ENCODE measurements at places on chromosomes 12 and 14.

GRCh38 chr14:73753887-73754795 lies 40.0 kb upstream of the PNMA1 start:
- peak; percentile 56 for DNase-seq

DNA sequence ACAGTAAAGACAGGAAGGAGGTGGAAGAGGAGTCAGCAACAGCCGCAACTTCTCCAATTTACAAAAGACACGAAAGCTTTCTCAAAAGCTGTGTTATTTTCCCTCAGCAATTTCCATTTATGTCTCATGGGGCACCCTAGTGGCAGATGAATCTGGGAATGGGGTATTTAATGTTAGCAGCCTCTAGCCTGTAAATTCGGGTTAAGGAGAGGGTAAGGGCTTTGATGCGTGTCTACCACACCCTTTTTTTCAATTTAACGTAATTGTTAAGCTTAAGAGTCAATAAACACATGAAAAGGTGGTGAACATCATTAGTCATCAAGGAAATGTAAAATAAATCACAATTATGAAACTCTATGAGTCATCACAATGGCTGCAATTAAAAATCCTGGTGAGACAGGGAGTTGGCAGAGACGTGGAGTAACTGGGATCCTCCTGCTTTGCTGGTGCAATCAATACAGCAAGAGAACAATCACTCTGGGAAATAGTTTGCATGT lies 986.4 kb downstream of the AACS start:
- DNase-seq: no peak

GRCh38 chr12:52354200-52354599 lies 13.1 kb downstream of the KRT85 start:
- DNase-seq: no peak

GRCh38 chr12:80184926-80185325 lies 85.6 kb downstream of the OTOGL start:
- DNase-seq: no peak

DNA sequence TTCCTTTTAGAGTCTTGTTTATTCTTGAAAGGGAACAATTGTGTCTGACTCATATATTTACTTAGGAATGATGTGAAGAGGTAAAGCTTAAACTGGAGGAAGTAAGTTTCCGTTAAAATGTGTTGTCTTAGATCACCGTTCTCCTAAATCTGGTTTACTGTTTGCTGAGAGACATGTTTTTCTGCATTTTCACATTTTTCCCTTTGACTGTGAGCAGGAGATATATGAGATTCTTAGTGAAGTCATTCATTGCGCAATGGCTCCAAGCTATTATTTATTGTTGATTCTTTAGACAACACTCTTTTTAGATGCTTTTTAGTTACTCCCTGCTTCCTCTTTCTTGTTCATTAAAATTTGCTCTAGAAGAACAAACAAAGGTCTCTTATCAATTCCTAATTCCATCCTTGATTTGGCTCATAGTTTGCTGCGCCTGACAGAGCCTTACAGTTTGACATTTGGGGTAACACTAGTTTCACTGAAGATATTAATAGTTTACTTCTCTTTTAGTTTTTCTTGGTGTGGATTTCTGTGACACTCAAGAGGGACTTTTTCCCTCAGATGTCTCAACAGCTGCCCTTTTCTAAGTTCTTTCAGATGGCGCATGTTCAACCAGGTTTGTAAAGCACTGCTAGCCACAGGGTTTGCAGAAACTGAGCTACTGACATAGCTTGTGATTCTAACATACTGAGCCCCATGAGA lies 11.4 kb downstream of the CLECL1 start:
- no peak for DNase-seq

GRCh38 chr14:103740991-103741689 lies 25.5 kb downstream of the ZFYVE21 start:
- DNase-seq: no peak

DNA sequence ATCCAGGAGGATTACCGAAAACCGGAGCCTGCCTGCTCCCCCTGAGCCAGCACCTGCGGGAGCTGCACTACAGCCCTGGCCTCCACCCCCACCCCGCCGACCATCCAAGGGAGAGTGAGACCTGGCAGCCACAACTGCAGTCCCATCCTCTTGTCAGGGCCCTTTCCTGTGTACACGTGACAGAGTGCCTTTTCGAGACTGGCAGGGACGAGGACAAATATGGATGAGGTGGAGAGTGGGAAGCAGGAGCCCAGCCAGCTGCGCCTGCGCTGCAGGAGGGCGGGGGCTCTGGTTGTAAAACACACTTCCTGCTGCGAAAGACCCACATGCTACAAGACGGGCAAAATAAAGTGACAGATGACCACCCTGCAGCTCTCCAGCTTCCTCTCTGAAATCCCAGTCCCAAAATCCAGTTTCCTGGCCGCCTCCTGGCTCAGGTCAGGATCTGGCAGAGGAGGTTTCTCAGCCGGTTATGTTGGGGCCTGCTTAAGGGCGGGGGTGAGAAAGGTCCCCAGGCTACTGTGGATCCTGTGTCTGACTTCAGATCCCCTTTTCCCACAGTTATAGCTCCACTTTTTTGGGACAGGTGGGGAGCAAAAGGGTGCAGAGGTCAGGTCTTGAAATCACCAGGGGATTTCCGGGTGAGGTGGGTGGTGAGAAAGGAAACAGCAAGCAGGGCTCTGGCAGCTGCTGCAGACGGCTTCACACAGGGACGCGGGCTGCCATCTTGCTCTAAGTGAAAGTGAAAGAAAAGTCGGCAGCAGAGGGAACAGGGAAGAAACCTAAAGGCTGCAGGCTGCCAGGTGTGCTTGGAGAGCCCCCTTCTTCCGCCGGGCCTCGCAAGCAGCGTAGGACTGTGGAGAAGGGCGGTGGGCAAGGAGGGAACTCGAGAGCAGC lies at the start of gene TAPBPL:
TAPBPL (plus strand) TSS at position 695 of the 897 bp plus-strand sequence. CDS start 207 bp downstream, outside the sequence.
- DNase-seq: peak; percentile 76

GRCh38 chr14:100994082-100994481 lies 90.6 kb upstream of the RTL1 start:
- no peak for DNase-seq

DNA sequence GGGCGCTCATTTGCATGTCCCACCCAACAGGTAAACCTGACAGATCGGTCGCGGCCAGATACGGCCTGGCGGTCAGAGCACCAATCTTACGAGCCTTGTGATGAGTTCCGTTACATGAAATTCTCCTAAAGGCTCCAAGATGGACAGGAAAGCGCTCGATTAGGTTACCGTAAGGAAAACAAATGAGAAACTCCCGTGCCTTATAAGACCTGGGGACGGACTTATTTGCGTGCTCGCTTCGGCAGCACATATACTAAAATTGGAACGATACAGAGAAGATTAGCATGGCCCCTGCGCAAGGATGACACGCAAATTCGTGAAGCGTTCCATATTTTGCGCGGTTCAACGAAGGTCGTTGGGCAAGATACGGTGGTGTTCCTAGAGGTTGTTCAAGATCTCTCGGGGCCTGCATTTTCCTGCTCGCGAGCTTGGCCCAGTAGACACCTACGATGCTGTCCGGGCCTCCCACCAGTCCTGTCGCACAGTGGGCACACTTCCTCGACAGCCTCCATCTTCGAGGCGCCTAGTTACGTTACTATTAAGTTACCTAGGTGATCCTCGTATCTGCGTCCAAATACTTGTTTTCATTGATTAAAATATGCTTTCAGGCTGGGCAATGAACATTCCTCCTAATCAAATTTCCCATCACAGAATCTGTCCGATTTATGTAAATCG lies at the start of gene RNU6-7:
RNU6-7 (plus strand) TSS at position 230 of the 675 bp plus-strand sequence.
- no peak for DNase-seq

DNA sequence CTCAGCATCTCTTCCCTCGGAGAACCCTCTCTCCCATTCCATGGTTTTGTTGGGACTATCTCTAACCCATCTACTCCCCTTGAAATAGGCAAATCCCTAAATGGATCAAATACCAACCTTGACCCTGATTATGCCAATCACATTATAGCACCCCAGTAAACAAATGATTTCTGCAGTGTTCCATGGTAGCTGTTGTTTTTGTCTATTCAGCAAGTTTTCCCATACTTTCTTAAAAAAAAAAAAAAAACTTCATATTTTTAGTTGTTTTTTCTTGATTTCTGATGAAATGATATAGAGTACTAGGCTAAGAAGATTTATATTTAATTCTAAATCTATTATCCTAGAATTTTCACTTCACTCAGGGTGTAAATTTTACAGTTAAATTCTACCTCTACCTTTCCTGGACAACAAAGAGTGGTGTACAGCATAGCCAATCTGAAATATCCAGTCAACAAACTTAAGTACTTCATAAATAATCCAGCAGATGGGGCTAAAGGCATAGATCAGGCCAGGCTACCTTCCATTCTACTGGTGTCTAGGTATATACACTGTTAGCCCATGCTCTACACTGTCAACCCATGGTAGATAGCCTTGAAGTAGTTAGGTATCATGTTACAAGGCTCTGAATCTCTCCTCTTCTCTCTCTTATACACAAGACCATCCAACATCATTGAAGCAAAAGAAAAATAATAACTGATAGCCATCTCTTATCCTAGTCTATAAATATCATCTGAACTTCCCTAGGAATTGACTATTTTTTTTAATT lies 82.2 kb downstream of the PLEKHG7 start:
- peak; percentile 35 for DNase-seq

DNA sequence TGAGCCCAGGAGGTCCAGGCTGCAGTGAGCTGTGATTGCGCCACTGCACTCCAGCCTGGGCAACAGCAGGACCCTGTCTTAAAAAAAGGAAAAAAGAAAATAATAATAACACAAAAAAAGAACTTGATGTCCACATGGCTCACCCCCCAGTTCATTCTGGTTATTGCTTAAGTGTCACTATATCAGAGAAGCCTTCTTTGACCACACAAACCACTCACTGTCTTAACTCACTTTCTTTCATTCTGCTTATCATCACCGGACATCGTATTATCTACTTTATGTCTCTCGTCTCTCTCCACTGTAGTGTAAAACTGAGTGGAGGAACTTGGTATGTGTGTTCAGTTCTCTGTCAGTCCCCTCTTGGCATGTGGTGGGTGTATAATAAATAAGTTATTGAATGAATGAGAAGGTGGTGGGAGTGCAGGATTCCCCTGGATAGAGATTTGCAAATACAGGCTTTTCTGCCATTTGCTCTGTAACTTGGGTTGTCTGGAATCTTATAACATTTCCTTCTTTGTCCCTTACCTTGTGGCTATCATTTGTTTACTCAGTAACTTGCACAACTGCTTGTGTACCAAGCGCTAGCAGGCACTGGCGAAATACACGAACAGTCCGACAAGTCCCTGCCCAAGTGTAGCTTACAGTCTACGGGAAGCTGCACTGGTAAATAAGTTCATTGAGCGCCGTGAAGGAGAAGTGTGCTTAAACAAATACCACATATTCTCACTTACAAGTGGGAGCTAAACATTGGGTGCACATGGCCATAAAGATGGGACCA lies 86.6 kb upstream of the TRAF3 start:
- no peak for DNase-seq

GRCh38 chr14:23573384-23574015 lies 5.1 kb downstream of the JPH4 start:
- DNase-seq: no peak

- no peak for DNase-seq
Observed at GRCh38 chr14:69318241-69318640, 58.3 kb downstream of the GALNT16 start.

- DNase-seq: no peak
Observed at GRCh38 chr14:54776361-54777001, 126.1 kb downstream of the GCH1 start.

DNA sequence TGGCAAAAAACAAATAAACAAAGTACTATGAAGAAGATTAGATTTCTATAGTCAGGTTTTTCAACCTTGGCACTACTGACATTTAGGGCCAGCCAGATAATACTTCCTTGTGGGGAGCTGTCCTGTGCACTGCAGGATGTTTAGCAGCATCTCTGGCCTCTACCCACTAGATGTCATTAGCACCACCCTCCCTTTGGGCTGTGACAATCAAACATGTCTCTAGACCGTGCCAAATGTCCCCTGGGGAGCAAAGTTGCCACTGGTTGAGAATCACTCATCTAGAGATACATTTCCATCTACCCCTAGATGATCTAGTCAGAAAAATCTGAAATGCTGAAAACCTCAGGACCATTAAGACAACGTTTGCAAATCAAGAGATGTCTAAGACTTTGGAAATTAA lies 29.9 kb downstream of the SRRM4 start:
- DNase-seq: no peak

DNA sequence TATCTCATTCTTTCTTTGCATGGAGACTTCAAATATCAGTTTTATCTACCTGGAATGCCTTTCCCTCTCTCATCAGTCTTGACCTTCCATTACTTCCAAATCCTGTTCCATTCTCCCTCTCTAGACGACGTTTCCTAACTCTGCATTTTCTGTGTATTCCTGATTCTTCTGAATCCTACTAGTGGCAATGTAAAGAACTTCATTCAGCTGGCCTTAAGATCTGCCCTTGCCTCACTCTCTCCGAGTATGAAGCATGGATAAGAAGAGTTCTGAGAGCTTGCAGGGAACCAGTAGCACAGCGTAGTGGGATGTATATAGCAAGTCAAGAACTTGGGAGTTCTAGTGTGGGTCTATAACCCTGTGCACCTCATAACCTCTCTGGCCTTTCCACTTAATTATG lies 68.5 kb upstream of the HOXC13 start:
- DNase-seq: no peak

- no peak for DNase-seq
Observed at GRCh38 chr12:19440916-19441315, 1.6 kb downstream of the AEBP2 start.

GRCh38 chr12:5200278-5201087 lies 156.8 kb downstream of the KCNA5 start:
- peak; percentile 17 for DNase-seq

DNA sequence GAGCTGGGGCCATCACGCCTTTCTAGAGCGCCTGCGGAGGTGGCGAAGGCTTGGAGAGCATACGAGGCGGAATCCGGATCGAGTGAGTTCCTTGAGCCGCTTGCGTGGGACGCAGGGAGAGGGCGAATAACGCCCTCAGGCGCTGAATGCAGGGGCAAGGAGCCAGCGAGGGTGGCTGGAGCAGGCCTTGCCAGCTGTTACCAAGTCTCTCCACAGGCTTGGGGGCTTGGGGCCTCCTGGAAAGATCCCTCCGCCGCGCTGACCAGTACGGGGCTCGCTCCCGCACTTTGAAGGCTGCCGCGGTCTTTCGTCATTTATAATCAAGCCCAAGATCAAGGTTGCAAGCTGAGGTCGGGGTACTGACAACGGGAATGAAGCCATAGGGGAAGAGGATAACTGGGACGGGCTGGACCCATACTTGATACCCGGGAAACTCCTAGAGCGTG lies 1.2 kb downstream of the FLRT2 start:
- DNase-seq: no peak

DNA sequence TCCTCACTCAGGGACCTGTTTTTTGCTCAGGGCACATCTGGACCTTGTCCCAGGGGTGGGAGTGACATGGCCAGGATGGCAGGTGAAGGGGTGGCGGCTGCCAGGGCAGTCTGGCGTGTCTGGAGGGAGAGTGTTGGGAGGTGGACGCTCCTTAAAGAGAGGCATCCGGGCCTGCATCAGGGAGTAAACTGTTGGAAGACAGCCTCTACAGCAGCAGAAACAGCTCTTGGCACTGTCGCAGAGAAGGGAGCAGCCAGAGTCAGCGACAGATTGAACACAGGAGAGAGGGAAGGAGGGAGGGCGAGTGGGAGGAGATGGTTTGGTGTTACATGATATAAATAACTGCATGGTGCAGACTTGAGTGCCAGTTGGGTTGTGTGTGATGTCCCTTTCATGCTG lies 52.8 kb downstream of the IGF1 start:
- no peak for DNase-seq

Data from GM19239 (cell line).